ENCODE measurements at places on chromosomes 3 and 15. TPM values are rescaled to one million over a fixed set of nuclear protein-coding genes. Genes with fewer than 3 reads are reported as not detected.

Gene KBTBD13
- total RNA-seq, result not detected

Gene RNF13
- total RNA-seq, result 28.8 TPM

Gene EPHB1
- total RNA-seq, result not detected

Gene CXCR6
- 0.58 TPM for total RNA-seq

Gene LNP1
- total RNA-seq, result 1.9 TPM

All from activated naive CD8-positive, alpha-beta T cell treated with anti-CD3 and anti-CD28 coated beads for 36 hours (primary cell).